Heart left ventricle (tissue), 16 donors: ENCODE measurements at places on chromosomes 11 and 22. TPM values are rescaled to one million over a fixed set of nuclear protein-coding genes. Genes with fewer than 3 reads are reported as not detected.

GRCh38 chr22:20783844-20784723 is 10.2 kb downstream of the SERPIND1 start:
- DNase-seq, result no peak

DNA sequence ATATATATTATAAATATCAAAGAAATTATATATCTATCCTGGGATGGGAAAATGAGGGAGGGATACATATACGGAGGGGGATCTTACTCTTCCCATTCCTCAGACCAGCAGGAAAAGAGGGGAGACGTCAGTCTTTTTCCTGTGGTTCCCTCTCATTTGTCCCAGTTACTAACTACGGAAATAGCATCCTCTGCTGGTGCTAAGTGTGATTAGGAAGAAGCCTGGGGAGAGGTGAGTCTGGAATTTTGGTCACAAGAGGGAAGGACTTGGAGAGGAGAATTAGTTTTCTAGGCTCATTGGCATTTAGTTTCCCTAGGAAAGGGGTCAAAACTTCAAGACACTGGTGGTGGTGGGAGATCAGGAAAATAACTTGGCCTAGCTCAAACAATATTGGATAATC is 11.6 kb downstream of the MED19 start:
- DNase-seq, result no peak

MUC2 gene
- total RNA-seq, result not detected

GRCh38 chr11:66042227-66042995 is 6.5 kb downstream of the GAL3ST3 start:
- DNase-seq, result no peak

DNA sequence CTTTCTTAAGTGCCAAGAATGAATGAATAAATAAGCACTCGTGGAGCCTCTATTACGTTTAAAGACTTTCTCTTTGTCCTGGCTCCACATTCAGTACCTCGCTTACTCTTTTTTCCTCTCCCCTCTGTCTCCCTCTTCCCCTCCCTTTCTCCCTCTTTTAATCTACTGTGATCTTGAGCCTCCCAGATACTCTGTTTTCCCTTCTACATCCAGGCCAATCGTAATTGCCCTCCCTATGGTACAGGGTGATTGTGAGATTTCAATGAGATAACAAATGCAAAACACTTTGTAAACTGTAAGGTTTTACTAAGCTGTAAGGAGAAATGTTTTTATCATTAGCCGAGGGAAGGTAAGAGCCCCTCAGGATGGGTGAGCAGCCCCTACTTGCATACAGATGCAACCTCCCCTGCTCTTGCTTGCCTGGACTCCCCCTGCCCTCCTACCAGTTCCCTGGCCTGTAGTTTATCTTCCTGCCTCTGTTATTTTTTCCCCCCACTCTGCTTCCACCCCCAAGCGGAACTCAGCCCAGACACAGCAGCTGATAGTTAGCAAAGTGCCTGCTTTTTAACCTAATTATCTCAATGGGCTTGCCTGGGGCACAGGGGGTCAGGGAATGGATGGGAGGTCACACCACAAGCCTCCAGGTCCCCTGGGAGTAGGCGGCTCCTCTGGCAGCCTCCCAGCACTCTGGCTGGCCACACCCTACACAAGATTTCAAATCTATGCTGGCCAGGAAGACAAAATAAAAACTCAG is 76.9 kb upstream of the CADM1 start:
- DNase-seq, result peak; percentile 73

- DNase-seq, result no peak
Measured at GRCh38 chr11:119479685-119480275, 56.8 kb upstream of the THY1 start.

- DNase-seq, result no peak
Measured at GRCh38 chr11:125258291-125259032, 93.9 kb downstream of the PKNOX2 start.

KCNJ4 gene
- 30.2 TPM for total RNA-seq

AMOTL1 gene
- 24.4 TPM for total RNA-seq

GRCh38 chr11:9625728-9626127 is 38.1 kb upstream of the SWAP70 start:
- no peak for DNase-seq
